ENCODE measurements at places on chromosomes 7 and 10.

GRCh38 chr10:56928714-56929113, 567.7 kb upstream of the ZWINT start:
- no peak for DNase-seq

- DNase-seq: no peak
Observed at GRCh38 chr10:10915215-10915614, 102.5 kb upstream of the CELF2 start.

- DNase-seq: no peak
Observed at GRCh38 chr10:43118631-43119415, 19.4 kb upstream of the CSGALNACT2 start.

GRCh38 chr7:121793716-121794115, 79.2 kb upstream of the PTPRZ1 start:
- DNase-seq: no peak

DNA sequence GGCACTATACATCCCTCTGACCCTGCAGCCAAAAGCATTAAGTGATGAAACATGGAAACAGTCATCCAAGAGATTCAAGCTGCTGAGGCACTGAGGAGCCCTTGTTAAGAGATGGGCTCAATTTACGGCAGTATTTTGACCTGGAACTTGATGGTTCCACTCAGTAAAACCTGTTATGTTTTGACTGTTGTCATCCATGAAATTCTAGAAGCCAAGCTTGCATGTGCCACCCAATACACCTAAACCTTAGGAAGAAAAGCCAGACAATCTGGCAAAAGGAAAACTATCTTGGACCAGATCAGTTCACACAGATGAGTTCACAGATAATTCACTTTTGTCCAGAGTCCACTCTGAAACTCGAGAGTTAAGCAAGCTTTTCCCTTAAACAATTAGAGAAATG, 53.2 kb downstream of the ICA1 start:
- DNase-seq: no peak

- DNase-seq: no peak
Observed at GRCh38 chr10:1187151-1187854, 131.1 kb downstream of the WDR37 start.

- DNase-seq: no peak
Observed at GRCh38 chr10:21733710-21734109, 199.7 kb downstream of the MLLT10 start.

- DNase-seq: no peak
Observed at GRCh38 chr10:22515009-22515408, 169.7 kb downstream of the SPAG6 start.

DNA sequence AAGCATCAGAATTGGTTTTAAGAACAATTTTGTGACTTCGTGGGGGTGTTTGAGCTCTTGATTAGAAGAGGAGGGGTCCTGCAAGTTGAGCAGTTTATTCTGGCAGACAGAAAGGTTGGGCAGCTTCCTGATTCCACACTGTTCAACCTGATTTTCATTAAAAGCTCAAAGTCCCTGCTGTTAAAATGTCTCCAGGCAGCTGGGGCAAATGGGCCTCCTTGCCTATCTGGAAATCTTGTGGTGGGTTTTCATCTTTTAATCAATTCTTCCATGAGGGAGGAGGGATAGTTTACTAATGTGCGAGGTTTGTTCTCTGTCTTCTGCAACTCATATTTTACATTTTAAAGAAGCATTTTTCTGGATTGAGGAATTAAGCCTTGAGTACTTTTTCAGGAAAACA, 276.7 kb downstream of the NXPH1 start:
- no peak for DNase-seq

DNA sequence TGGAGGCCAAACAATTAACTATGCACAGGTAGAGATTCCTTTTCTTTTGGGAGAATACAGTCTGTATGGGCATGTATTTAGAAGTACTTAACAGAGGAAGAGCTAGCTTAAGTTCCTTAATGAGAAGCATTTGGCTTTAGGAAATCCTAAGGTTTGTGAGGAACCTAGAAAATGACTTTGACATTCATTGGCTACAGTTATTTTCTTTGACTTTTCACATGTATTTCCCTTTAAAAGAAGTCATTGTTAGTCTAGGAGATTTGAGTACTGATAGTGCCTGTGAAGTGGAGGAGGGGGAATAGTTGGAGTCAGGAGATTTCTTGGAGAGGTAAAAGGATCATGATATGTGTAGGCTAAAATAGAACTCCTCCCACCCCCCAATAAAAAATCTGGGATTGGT, 3.6 kb downstream of the HELLS start:
- DNase-seq: no peak

DNA sequence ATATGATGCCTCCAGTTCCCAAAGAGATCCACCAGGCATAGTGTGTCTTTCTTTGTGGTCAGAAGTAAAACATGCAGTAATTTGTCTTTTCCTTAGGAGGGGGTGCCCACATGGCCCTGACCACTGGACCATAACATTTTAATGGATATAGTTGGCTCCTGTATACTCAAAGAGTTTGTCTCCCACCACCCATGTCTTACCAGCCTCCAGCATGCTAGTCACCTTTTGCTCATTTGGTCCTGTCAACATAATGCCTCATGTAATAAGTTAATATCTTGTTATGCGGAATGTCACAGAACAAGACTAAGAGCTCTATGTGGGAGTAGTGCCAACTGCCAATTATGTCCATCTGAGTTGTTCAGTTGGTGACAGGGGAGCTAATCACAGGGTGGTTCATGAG, 83.4 kb upstream of the IFRD1 start:
- DNase-seq: no peak

GRCh38 chr7:124930173-124930623, 573 bp upstream of the POT1 start:
- no peak for DNase-seq

- no peak for DNase-seq
Observed at GRCh38 chr7:101200862-101201599, at the start of gene MOGAT3. Gene MOGAT3 (minus strand): TSS chr7:101201036. CDS start chr7:101200854, 182 bp downstream.

- no peak for DNase-seq
Observed at GRCh38 chr7:4612939-4613841, 68.9 kb upstream of the FOXK1 start.

GRCh38 chr7:66258409-66258808, 53.3 kb downstream of the TPST1 start:
- DNase-seq: no peak

DNA sequence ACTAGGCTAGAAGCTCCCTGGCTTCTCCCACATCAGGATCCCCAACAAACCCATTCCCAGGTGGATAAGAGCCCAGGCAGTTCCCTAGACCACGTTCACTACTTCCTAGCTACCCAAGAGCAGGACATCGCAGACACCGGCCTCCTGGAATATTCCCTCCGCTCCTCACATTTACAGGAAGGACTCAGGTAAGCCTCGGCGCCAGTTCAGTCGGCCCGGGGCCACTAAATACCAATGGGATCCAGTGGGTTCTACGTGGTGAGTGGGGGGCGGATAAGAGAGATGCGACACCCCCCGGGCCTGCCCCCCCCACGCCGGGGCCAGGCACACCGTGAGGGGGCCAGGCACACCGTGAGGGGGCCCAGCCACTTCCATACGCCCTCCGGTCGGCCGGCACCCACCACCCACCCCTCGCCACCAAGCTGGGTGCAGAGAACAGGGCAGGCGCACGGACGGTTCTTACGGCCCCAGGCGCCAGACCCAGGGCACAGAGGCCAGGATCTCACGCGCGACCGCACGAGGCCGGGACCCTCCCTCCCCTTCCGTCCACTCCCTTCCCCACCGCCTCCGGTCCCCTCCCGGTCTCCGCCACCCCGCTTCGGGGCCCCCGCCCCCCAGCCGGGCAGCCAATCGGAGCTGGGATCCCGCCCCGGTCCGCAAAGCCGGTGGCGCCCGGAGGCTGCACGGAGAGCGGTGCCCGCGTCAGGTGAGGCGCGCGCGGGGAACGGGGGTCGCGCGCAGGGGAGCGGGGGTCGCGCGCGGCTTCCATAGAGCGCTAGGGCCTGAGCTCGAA, at the start of gene BLVRA:
Gene BLVRA (plus strand): TSS at position 652 of the 793 bp plus-strand sequence. CDS start 12,479 bp downstream, outside the sequence.
- no peak for DNase-seq

- peak; percentile 58 for DNase-seq
Observed at GRCh38 chr7:149714081-149714909, 59.1 kb downstream of the ZNF467 start.

DNA sequence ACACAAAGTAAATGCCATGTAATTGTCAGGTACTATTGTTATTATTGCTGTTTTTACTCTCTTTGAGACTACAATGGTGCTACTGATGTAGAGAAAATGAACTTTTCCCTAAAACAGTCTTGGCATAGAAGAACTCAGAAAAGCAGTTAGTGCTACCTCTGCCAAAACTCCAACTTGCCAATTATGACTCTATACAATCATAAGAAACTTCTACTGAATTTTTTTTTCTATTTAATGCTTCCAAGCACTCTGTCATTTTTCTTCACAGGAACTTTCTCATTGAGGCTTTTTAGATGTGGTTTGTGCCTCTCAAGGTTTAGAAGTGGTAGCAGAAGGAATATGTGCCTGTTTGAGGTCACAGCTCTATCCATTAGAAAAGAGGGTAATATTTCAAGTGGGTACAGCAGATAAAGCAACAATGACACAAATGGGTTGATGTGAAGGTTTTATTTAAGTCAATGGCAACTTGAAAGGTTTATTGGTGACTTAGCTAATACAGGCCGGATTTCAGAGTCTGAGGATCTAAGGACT, 64.0 kb upstream of the FERD3L start:
- no peak for DNase-seq

- no peak for DNase-seq
Observed at GRCh38 chr7:155796381-155797261, 15.6 kb downstream of the SHH start.

DNA sequence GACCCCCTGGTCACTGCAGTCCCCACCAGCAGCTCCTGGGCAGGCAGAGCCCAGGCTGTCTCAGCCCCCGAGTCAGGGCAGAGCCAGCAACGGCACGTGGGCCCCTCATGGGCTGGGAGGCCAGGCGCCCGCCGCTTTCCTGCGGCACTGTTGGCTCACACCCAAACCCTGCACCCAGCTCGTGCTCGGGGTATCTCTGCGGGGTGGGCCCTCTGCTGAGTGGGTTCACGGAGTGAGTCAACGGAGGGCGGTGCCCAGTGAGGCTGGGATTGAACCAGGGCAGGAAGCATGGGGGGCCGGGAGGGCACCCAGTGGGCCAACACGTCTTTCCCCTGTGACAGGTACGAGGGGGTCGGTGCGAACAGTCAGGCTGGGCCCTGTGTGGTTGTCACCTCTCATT, 28.9 kb downstream of the ADAP1 start:
- DNase-seq: no peak

Data from skeletal muscle cell (primary cell).